ENCODE measurements at places on chromosomes 13 and 19. TPM values are rescaled to one million over a fixed set of nuclear protein-coding genes. Genes with fewer than 3 reads are reported as not detected.

GRCh38 chr13:80550971-80551441, 210.1 kb upstream of the SPRY2 start:
- DNase-seq, result peak; percentile 65

Gene NLRP5
- not detected for total RNA-seq

Gene CYP4F22
- not detected for total RNA-seq

Gene ZNF43
- 13.0 TPM for total RNA-seq

DNA sequence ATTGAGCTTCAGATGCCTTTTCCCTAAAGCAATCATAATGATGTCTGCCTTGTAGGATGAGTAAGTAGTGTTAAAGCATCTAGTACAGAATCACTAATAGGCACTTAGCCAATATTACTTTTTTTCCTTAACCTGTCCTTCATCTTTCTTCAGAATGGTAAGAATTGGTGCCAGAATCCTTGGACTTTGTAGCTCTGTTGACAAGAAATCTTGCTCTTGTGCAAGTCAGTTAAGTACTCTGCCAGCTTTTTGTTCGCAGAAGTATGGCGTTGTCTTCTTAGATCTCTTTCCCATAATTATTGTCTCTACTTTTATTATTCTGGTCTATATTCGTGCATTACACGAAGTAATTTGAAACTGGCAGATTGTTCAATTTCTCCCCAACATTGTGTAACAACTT, 554.5 kb downstream of the PCDH9 start:
- no peak for DNase-seq

DNA sequence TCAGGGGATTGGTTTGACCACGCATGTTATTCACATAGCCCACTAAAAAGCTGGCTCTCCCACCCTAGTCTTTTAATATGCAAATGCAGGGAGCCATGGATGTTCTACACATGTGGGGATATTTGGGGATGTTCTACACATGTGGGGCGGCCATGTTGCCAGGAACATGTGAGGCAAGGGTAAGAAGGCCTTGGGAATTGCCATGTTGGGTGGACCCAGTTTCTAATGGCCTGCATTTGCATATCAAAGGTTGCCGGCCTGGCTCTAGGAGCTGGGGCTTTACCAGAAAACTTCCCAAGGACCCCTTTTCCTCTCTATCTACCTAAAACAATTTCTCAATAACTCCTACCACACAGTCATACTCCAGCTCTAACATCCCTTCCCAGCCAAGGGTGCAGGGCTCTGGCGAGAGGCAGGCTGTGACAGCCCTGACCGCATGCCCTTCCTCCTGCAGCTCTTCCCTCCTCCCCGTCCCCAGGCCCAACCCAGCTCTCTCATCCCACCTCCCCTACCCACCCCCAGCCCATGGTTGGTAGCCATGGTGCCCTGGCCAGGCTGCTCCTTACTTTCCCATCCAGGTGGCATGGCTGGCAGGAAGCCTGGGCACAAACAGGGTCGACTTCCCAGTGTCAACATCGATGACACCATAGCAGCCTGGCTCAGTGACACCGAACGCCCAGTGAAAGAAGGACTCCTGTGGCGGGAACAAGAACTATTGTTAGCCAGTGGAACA, 11.0 kb downstream of the PEPD start:
- DNase-seq, result no peak

- DNase-seq, result peak; percentile 86
These were observed 617 bp upstream of the IQCN start for GRCh38 chr19:18274781-18275356.

- DNase-seq, result peak; percentile 13
These were observed 4.8 kb upstream of the SOX1 start for GRCh38 chr13:112062072-112062567.

GRCh38 chr13:107216046-107216755, 648.3 kb upstream of the ARGLU1 start:
- no peak for DNase-seq

Gene TTC9B
- not detected for total RNA-seq

DNA sequence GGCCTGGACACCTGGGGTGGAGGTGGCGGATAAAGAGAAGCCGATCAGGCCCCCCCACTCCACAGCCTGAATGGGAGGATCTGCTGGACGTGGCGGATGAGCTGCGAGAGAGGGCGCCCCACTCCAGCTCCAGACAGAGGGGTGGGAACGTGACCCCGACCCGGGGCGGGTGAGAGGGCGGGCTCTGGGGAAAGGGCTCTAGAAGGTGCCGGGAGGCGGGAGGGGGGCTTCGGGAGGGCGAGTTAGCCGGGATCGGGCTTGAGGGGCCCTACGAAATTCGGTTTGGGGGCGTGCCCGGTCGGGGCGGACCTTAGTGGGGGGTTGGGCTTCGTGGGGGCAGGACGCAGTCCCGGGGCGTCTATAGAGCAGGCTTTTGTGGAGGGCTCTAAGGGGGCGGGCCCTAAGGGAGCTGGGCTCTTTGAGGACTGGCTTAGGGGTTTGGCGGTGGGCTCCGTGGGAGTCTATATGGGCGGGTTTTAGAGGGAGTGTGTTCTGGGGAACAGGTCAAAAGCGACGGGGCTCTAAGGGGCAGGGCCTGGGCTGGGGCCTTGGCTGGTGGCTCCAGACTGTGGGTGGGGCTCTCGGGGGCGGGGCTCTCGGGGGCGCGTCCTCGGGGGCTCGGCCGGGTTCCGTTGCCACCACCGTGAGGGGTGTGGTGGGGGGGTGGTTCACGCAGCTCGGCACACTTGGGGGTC, 4.1 kb upstream of the NANOS3 start:
- peak; percentile 63 for DNase-seq

DNA sequence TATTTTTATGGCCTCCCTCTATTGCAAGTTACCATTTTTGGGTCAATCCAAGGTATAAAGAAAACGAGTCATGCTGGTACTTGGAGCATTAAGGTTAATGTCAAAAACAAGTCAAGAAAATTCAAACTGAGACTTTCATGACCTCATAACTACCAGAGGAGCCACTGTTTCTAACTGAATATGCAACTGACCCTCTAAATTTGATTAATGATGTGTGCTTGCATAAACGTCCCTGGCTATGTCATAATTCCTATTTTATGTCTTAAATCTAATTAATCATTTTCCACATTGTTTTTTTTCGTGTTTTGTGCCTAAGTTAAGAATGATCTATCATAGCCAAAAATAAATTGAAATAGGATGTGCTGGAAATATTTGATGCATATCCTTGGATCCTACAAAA, 396.7 kb upstream of the GPC6 start:
- no peak for DNase-seq

DNA sequence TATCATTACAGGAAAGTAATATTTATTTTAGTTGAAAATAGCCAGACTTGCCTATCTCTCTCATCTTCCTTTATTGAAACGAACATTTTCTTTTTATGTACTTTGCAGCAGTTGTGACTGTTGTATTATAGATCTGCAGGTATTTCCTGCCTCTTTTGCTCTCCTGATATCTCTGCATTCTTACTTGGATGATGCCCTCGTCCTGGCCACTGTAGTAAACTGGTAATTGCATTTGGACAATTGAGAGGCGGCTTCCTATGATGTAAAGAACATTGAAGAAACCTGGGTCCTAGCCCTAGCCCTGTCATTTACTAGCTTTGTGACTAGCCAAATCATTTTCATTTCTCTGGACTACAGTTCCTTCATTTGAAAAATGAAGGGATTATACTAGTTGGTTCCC, 6.4 kb downstream of the ARHGAP35 start:
- DNase-seq, result no peak

DNA sequence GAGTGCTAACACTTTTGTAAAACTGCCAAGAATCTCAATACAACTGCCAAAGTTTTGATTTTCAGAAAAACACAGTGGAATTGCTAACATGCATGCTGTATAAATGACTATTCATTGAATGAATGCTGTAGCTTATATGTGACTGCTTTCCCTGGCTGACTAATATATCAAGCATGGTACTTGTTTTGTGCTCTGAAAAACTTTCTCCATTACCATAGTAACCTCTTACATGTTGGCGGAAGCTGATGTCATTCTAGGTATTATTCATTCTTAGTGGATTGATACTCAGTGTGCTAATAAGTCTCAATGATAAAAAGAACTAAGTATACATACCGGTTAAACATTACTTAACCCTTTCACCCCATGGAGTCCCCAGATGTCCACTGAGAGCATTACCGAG, 166.1 kb upstream of the MYO16 start:
- peak; percentile 29 for DNase-seq

DNA sequence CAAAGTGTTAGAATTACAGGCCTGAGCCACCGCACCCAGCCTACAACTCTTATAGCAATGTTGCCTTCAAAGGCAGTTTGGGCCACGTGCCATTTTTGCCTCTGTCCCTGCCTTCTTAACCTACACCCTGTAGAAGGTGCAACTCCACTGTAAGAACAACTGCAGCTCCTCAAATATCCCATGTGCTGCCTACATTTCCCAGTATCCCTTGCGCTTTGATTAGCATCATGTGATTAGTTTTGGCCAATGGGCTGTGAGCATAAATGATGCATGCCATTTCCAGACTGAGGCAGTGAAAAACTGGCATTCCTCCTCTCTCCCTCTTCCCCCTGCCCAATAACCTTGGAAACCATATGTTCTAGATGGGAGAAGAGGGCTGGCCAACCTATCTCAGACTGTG, 75.2 kb upstream of the MRI1 start:
- DNase-seq, result peak; percentile 84

GRCh38 chr19:18086590-18087138, at the start of gene IL12RB1:
Gene IL12RB1, minus strand, starts transcription at chr19:18086934. Its CDS starts 111 bp downstream, at chr19:18086823.
- no peak for DNase-seq

DNA sequence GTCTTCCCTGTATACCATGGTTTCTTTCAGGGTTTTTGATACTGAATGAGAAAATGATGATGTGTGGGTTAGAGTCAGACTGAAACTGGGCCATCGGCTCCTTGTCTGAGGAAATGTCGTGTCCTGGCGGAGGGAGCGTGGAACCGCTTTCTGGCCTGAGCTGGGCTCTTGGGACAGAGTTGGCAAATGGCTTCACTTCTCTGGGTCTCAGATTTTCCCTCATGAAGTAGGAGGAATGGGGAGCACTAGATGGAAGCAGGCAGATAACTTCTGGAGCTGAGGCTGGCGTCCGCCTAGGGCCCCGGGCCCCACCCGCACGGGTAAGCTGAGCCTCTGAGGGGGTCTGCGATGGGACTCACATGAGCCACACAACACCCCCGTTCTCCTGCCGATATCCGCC, 133.3 kb upstream of the WASF3 start:
- DNase-seq, result no peak

- DNase-seq, result no peak
These were observed 38.7 kb downstream of the ELF1 start for GRCh38 chr13:40980461-40980860.
